NCI-H774 (cell line): ENCODE measurements at places on chromosomes 2 and 18.
A peak's percentile ranks its signal among the peaks of the same experiment; 100 is the strongest.

GRCh38 chr2:169664978-169665930, 29.0 kb downstream of the CFAP210 start:
- DNase-seq = no peak

DNA sequence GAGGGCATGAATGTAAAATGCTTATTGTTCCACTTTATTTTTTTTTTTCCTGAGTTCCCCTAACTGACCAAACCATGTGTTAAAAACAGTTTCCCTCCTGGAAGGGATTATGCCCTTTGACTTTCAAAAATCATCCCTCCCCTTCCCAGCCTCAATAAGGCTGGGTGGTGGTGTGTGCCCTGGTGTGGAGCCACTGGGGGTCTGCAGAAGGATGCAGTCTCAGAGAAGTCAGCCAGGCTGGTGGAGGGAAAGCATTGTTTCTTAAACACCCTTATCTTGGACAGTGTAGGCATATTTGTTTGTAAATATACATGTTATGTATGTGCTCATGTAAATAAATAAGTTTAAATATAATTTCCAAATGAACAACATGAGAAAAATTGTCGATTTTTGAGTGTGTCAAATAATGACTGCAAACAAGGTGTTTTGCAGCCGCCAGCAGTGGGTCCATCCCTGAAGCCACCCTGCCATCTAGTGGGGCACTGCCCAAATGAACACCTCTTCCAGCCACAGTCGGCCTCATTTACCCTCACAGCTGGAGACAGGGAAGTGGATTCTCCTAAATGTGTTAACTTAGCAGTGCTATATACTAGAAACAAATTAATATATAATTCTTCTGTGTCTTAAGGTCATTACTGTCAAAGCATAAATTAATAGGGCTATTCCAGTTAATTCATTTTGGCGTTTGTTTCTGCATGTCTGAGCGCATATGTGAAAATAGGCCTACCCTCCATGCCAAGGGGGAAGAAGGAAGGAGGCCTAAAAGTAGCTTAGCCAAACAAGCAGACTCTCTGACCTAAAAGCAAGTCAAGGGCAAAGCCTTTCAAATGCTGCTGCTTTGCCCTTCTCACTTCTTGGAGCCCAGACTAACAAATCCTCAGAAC, 209.6 kb upstream of the PIK3C3 start:
- peak; percentile 58 for DNase-seq

DNA sequence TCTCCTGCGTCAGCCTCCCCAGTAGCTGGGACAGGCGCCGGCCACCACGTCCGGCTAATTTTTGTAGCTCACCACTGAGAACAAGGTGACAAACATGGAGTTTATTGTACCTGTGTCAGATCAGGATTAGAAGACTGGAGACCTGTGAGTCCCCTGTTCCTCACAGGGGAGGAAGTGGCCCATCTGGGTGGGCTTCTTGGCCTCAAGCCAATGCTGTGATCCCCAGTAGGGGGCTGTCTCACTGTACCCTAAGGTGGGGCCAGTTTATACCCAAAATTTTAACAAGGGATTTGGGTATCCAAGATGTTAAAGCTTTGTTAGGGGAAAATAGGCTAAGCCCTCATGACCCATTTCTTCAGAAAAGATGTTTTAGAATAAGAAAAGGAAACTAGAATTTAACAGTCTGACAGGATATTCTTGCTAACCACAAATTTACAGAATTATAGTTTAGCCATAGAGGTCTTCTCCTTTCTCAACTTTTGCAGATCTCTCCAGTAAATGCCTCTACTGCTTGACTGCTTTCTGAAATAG, 16.3 kb downstream of the PCBP1 start:
- DNase-seq = no peak

DNA sequence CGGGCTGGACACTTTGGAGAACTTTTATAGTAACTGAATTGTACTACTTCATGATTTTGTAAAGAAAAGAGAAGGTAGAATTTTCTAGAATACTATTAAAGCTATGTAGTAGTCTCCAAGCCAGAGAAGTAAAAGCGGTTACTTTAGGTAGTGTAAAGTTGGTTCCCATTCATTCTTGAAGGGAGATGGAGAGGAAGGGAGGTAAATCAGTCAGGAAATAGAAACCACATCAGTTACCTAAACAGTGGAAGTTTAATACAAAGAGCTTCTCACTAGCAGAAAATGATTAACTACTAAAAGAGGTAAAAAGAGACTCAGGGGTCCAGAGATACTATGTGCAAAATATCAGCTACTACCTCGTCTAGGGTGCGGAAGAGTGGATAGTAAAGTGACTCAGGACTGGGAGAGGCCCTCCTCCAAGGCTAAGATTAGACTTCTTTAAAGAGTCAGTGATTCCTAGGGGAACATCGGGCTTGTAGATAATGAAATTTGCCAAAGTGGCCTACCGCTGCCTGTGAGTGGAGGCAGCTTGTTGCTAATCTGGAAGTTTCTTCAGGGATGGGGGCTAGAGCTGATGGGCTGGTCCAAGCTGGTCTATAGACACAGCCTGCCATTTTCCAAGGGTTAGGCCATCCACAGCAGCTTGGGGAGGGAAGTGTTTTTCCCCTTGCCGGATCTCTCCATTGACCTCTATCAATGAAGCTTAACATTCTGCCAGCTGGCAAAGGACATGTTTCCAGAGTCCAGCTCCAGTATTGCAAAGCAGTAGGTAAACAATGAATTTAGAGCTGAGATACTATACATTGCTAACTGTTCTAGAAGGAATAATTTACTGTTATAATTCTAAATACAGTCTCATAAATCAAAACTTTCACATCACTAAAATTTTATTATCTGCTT, 246.4 kb upstream of the BOD1L2 start:
- DNase-seq = no peak

DNA sequence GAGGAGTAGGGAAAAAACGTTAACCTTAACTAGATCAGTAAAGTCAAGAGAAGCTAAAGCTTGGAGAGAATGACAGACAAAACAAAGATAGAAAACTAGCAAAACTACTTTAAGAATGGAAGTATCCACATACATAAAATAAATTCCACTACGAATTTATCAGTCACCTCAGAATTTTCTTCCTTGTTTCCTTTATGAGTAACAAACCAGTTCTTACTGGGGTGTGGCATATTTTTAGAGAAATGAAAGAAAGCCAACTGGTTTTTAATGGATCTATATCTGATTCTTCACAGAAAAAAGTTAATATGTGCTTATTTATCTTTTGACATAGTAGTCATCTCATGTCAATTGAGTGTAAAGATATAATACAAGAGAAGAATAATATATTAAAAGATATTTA, 2033.7 kb upstream of the CELF4 start:
- DNase-seq = no peak

GRCh38 chr18:49757513-49758262, 55.6 kb downstream of the ACAA2 start:
- no peak for DNase-seq

GRCh38 chr2:42744545-42745082, 19.3 kb downstream of the OXER1 start:
- no peak for DNase-seq

GRCh38 chr2:111909079-111909478, 10.7 kb downstream of the MERTK start:
- no peak for DNase-seq

GRCh38 chr2:42572297-42573081, 4.1 kb downstream of the MTA3 start:
- DNase-seq = no peak

DNA sequence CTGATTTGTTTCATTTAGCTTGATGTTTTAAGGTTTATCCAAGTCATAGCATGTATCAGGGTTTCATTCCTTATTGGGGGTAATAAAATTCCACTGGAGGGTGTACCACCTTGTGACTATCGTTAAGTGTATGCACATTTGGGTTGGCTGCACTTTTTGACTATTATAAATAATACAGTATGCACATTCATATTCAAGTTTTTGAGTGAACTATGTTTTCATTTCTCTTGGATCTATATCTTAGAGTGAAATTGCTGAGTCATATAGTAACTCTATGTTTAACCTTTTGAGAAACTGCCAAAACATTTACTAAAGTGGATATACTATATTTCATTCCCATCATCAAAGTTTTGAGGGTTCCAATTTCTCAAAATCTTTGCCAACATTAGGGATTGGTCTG, 952.7 kb downstream of the TDRD15 start:
- DNase-seq = no peak
